ENCODE measurements at places on chromosomes 12 and 14.

- DNase-seq, result no peak
Observed at GRCh38 chr12:18414671-18415070, 153.4 kb downstream of the PIK3C2G start.

DNA sequence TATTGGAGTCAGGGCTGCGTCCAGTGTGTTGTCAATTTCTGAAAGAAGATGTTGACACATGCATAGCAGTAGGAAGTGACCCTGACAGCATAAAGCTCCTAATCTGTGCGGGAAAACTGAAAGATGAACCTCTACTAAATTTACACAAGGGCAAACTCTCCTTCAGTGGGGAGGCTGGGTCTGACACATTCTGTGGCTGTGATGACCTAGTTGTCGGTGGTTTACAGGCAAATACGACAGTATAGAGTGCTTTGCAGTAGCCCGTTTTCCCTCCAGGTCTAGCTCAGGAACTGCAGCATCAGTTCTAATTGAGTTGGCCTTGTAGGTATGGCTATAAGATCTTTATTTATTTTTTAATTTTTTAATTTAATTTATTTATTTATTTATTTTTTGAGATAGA, 14.8 kb upstream of the GABARAPL1 start:
- no peak for DNase-seq

- no peak for DNase-seq
Observed at GRCh38 chr12:51240971-51241370, 2.3 kb downstream of the DAZAP2 start.

DNA sequence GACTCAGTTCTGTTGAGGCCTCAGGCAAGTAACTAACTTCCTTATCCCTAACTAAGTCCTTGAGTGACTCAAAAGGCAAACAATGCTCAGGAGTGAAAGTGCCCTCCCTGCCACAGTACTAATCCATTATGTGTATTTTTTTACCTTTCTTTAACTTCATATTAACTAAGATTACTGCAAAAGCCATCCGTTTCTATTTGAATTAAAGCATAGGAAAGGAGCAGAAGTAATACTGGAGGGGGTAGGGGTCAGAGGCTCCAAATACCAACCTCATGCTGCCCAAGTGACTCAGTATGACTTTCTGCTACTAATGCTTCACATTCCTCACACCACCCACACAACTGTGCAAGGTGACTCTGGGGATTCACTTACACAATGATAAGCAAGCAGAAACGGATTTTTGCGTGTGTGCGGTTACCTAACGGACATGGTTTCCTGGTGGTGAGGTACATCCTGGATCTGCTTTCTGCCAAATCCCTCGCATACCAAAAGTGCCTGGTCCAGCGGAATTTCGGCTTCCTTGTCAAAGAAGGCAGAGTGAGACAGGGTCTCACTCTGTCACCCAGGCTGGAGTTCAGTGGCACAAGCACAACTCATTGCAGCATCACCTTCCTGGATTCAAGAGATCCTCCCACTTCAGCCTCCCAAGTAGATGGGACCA, 25.1 kb downstream of the MOK start:
- DNase-seq, result no peak

DNA sequence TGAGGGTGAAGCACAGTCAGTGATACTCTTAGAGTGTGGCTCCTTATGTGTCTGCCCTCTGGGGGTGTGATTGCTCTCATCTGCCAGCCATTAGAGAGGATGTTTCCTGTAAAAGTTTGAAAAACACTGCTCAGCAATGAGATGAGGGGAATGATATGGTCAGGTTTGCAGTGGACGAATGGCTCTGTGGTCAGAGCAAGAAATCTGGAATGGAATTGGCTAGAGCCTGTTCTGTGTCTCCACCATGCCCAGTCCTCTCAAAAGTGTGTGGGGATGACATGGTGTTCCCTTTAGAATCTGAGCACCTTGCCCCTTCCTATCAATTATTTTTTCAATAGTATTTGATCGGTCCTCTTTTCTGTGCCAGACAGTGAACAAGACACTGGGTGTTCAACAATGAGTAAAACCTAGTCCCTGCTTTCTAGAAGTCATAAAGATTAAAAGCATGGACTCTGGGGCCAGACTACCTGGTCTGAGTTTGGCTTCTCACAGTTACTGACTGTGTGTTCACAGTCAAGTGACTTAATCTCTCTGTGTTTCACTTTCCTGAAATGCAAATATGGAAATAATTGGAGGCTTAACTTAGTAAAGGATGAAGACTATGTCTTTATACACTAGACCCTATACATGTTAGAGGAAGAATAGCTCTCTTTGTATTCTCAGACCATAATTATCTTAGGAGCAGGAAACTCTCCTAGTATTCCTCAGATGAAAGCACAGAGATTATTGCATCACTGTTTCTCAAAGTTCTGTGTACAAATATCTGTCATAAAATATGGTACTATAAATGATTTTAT, 1.6 kb downstream of the ACSS3 start:
- DNase-seq, result no peak

GRCh38 chr14:60926002-60926401, 54.9 kb downstream of the TRMT5 start:
- DNase-seq, result no peak

DNA sequence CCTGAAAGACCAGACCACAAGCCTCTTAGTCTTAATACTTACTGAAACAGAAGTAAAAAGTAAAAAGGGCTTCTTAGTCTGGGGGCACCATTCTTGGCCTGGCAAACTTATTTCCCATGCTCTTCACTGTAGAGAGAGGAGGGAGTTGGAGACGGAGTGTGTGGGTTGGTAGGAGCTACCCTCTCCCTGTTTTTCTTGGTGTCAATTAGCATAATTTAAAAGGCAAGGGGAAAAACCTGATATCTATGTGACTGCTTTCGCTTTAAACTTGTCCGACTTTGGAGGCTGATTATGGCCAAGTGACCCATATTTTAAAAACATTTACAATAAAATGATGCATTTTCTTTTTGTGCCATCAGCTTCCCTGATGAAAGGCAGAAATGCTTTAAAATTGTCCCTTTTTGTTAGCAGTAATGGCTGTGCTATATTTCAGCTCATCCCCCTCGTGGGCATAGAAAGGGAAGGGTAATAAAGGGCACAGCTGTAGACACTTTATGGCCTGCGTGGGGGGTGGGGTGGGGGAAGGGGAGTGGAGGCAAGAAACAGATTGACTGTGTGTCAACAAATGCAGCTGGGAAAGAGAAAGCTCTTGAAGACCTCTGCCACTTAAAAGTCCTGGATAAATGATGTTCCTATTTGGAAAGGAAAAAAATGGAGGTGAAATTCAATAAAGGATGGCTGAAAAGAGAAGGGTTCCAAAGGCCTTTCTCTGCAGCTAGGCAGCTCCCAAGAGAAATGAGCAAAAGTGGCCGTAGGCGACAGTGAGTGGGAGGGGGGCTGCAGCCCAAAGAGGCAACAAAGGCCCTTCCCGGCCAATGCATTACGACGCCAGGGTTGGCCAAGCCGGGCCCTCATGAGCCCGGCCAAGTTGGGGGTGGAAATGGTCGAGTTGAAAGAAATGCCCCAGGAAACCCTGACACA, 57.5 kb upstream of the TMEM263 start:
- peak; percentile 54 for DNase-seq

GRCh38 chr12:47986832-47987231, 17.4 kb downstream of the COL2A1 start:
- DNase-seq, result no peak

GRCh38 chr12:49537231-49537751, 1.5 kb upstream of the KCNH3 start:
- DNase-seq, result no peak

DNA sequence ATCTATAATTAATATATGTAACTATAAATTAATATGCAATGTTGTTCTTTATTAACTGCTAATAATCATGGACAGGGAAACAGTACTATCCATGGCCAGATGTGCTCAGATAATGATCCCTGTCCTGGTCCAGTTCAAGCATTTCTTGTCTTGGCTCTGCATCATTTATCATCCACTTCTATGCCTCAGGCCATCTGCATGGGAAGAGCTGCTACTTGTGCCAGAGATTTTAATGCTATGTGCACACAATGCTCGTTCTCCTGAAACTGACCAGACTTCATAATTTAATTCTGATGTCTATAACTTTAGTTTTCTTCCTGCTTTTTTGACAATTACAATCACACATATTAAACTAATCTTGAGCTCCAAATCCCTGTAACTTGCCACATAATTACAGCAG, 11.2 kb upstream of the TMX1 start:
- no peak for DNase-seq

DNA sequence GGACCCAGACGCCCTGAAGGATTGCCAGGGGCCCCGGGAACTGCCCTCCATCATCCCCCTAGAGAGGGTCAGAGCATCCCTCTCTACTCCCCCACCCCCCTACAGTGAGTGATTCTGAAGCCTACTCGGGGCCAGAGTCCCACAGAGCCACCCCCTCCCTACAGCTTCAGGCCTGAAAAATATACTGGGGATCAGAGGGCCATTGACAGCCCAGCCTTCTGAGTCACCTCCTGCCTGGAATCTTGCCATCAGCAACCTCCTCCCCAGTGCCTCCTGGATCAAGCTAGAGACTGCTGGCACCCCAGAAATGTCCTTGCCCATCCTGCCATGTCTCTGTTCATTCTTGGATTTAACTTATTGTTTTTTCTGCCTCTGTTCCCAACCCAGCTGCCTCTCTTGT, 21.7 kb upstream of the MIA2 start:
- DNase-seq, result no peak

GRCh38 chr14:54453252-54453651, 12.1 kb upstream of the CNIH1 start:
- no peak for DNase-seq

GRCh38 chr14:85528080-85528896, 1.7 kb upstream of the FLRT2 start:
- DNase-seq, result peak; percentile 41

- DNase-seq, result peak; percentile 2
Observed at GRCh38 chr14:46250113-46250703, 401.4 kb downstream of the RPL10L start.

DNA sequence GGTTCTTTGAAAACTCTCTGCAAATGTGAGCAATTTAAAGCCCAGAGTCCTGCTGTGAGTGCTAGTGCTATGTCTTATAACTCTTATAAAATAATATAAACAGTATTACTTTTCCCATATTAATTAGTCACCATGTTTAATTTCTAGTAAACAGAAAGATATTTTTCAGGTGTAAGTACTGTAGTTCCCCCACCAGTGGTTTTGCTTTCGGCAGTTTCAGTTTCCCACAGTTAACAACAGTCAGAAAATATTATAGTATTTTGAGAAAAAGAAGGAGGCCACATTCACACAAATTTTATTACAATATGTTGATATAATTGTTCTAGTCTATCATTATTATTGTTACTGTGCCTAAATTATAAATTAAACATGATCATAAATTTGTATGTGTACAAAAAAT, 800.5 kb downstream of the LRFN5 start:
- no peak for DNase-seq

DNA sequence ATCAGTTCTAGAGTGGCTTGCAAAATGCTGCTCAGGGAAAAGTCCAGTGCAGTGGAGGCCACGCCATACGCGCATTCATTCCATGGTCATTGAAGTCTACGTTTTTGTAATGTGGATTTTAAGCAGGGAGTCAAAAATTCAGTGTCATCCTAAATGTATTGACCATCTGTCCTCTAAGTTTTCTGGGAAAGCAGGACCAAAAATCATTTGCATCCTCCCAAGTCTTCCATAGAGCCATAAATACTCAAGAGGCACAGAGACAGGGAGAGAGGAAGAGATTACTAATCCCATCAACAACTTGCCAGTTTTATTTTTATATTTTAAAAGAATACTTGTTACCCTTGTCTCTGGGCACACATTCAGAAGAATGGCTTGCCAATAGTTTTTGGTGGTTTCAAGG, 36.9 kb downstream of the RHOJ start:
- no peak for DNase-seq

- DNase-seq, result no peak
Observed at GRCh38 chr12:41497409-41497808, 309.3 kb downstream of the PDZRN4 start.

GRCh38 chr14:42804141-42804540, 1197.5 kb downstream of the LRFN5 start:
- DNase-seq, result peak; percentile 57

- no peak for DNase-seq
Observed at GRCh38 chr14:49364752-49365117, 221.4 kb downstream of the RPS29 start.

GRCh38 chr14:44653641-44654040, 146.6 kb upstream of the FSCB start:
- DNase-seq, result no peak

- DNase-seq, result no peak
Observed at GRCh38 chr12:7009512-7009911, 8.8 kb downstream of the LPCAT3 start.

- DNase-seq, result no peak
Observed at GRCh38 chr12:47813511-47814196, 6.0 kb downstream of the HDAC7 start.

- no peak for DNase-seq
Observed at GRCh38 chr14:47822326-47822725, 146.9 kb upstream of the MDGA2 start.

DNA sequence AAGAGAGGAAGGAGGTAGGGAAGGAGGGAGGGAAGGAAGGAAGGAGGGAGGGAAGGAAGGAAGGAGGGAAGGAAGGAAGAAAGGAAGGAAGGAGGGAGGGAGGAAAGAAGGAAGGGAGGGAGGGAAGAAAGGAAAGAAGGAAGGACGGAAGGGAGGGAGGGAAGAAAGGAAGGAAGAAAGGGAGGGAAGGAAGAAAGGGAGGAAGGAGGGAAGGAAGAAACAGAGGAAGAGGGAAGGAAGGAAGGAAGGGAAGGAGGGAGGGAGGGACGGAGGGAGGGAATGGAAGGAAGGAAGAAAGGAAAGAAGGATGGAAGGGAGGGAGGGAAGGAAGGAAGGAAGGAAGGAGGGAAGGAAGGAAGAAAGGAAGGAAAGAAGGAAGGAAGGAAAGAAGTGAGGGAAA, 22.4 kb upstream of the CCDC63 start:
- DNase-seq, result no peak

- no peak for DNase-seq
Observed at GRCh38 chr14:102811254-102811963, 34.2 kb downstream of the TRAF3 start.

- no peak for DNase-seq
Observed at GRCh38 chr12:32454075-32454474, 54.7 kb downstream of the FGD4 start.

DNA sequence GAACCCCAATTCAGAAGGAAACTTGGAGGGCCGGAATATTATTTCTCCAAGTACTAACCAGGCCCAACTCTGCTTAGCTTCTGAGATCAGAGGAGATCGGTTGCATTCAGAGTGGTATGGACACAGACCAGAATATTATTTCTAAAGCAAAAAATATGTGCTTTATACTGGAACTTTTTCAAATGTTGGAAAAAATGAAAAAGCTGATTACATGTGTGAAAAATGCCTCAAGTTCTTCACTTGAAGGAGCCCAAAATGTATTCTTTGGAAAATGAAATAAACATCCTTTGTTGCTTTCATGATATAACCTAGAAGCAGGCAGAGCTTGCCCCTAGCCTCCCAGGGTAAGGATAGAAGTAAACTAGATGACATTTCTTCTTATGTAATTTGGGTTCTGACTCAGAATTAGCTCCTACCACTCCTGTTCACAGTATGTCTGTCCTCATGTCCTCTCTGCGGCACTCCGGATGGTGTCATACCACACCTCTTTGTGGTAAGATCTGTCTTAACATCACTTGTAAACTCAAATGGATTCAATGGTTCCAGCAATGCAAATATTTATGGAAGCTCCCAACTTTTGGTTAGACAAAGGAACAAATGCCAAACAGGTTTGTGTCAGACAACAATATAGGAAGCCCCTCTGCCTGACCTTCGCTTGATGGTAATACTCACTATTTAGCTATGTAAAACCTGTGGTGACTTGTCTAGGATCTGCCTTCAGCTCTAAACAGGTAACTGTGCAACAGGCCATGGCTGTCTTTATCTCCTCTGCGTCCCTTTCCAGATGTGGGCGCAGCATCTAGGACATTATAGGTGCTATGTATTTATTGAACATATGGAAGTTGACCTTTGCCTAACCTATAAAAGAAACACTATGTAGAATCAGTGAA, 178.5 kb downstream of the SSPN start:
- no peak for DNase-seq
